ENCODE measurements at places on chromosomes 2 and 18.
A peak's percentile ranks its signal among the peaks of the same experiment; 100 is the strongest.

GRCh38 chr2:192978395-192978794 lies 783.7 kb upstream of the TMEFF2 start:
- DNase-seq = no peak

DNA sequence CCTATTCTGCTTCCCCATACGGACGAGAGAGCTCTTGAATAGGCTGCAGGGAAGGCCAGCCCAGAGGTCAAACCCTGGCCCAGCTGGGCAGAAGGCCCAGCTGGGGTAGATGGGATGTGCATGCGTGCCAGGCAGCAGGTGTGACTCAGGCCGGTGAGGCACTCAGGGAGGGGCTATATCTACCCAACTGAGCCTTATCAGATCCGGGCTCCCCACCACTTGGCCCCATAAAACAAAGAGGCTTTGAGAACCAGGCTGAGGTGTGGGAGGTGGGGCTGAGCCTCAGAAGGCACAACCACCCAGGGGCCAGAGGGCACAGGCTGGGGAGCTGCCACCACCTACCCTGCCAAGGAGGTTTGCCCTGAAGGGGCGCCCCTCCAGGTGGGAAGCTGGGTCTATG lies 8.0 kb upstream of the CFAP65 start:
- no peak for DNase-seq

GRCh38 chr18:77056344-77057005 lies 76.1 kb downstream of the MBP start:
- peak; percentile 64 for DNase-seq

DNA sequence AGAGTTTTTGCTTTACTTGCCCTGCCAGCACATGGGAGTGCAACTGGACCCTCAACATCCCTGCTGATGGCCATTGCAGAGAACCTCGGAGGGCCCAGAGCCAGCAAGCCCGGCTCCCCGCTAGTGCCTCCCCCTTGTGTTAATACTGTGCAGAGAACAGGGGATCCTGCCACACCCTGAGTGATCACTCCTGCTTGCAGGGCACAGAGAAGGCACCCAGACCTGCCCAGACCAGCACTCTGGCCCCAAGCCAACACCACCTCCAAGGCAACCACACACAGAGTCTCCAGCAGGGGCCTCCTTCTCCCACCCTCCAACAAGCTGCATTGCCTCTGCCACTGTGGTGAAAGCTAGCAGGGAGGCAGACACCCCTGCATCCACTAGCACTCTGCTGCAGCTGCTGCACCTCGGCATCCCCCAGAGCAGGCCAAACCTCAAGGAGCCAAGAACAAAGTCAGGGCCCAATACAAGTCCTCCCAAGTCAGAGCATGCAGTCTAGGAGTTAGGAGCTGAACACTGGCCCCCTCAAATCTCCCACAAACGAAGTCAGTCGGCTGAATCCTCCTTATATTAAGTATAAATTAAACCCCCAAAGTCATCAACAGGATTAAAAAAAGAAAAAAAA lies 157.7 kb downstream of the CCDC178 start:
- no peak for DNase-seq

- no peak for DNase-seq
Observed at GRCh38 chr2:172742931-172743540, 7.4 kb downstream of the RAPGEF4 start.

GRCh38 chr2:26144031-26144430 lies 28.9 kb upstream of the GAREM2 start:
- no peak for DNase-seq

DNA sequence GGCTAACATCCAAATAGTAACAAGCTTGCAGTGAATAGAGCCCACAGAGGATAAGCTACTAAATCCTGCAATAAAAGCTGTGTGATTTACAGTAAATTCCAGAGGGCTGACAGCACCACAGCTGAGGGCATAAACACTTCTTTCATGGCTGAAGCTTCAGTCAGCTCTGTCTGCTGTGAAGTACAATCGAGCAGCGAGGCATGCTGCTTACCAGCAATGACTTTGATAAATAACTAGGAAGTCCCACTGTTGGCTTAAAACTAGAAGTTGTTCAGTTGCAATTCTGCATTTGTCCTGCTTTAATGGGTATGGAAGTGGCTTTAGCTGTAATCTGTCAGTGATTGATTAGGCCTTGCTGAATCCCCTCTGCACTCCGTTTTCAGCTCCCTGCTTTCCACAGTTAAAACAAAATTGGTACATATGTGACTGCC lies 65.2 kb upstream of the FIGN start:
- no peak for DNase-seq

DNA sequence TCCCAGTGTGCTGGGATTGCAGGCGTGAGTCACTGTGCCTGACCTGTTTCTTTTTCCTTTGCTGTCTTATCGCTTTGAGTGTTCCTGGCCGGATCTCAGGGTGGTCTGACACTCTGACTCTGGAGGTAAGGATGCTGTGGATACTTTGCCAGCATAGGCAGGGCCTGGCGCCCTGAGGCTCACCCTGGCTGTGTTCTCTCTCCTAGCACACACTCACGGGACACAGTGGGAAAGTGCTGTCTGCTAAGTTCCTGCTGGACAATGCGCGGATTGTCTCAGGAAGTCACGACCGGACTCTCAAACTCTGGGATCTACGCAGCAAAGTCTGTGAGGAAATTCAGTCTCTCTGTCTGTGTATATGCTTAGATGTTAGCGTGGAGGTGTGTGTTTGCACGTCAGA lies 18.0 kb upstream of the SAG start:
- DNase-seq = no peak

- no peak for DNase-seq
Observed at GRCh38 chr2:84395820-84396219, 63.3 kb downstream of the SUCLG1 start.

DNA sequence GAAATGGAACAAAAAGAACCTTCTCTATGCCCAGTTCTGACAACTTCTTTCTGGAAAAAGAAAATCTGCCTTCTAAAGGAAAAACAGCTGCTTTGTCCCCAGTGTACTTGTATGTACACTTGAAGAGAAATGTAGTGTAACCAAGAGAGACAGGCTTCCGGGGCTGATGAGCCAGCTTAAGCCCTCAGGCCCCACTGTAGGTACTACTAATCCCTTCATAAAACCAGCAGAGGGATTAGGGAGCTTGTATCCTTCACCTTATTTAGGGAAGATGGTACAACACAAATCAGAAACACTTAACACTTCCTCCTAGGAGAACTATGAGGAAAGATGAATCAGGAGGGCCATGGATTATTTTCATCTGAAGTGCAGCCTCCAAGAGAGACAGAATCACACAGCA lies 18.8 kb upstream of the SUCLG1 start:
- DNase-seq = no peak

DNA sequence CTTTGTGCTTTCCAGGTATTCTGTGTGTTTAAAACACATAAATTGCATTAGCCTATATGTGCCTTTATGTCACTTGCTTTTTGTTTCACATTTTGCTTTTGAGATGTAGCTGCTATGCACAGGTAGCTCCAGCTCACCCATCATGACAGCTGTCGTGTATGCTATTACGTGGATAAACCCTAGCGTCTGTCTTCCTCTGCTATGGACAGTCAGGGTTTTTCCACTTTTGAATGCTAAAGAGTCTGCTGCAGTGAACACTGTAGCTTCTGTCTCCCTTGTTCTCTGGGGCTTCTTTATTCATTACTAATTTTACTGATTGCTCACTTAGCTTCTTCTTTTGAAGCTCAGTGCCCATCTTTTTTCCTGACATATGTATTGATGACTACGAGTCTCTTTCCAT lies 24.7 kb upstream of the MBP start:
- no peak for DNase-seq

DNA sequence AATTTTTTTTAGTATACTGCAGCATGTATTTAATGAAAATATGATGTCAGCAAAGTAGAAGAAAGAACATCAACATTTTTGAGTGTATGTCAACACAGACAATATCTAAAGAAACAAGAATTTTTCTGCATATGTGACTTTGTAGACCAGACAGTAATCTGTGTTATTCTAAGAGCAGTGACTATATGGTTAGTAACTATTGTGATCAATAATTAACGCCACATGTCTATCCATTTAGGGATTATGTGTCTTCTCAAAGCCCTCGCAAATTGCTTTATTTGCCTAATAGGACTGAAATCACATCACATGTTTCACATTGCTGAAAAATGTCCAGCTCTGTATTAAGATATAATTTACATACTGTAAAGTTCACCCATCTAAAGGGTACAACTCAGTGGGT lies 107.8 kb downstream of the GFPT1 start:
- no peak for DNase-seq

- DNase-seq = no peak
Observed at GRCh38 chr18:39587586-39587985, 2022.0 kb upstream of the CELF4 start.

DNA sequence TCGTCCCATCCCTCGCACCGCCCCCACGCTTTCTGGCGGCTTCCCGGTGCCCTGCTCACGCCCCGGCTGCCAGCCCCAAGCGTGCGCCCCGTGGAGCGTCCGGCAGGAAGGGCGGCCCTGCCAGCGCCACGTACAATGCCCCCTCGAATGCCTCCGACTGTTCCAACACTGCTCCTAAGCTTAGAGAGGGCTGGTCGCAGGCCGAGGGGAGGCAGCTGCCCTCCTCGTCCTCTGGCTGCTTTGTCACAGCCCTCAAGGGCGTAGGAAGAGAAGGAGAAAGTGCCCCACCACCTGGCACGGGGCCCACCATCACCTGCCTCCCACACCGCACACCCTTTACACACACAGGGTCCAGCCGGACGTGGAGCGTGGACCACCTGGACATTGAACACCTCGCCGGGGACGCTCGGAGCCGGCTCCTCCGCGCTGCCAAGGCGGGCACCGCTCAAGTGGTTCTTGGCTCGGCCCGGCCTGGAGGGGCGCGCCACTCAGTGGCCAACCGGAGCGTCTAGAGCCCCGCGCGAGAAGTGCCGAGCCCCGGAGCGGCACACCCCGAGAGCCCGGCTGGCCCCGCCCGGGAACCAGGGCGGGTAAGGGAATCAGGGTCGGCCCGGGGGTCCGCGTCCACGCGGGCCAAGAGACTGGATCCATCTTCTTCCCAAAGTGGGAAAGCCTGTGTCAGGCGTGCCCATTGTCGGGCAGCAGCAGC lies 830 bp downstream of the DNER start:
- peak; percentile 32 for DNase-seq

GRCh38 chr2:74128206-74128605 lies 19.5 kb downstream of the BOLA3 start:
- DNase-seq = no peak

DNA sequence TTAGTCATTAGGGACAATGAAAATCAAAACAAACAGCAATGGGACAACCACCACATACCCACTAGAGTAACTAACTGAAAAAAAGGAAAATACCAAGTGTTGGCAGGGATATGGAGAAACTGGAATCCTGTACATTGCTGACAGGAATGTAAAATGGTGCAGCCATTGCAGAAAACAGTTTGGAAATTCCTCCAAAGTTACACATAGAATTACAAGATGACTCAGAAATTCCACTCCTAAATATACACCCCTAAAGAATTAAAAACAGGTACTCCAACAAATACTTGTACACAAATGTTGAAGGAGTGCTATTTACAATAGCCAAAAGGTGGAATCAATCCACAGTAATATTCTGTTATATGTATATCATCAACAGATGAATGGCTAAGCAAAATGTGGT lies 110.9 kb downstream of the ROCK1 start:
- no peak for DNase-seq

GRCh38 chr2:181725476-181725875 lies 45.2 kb upstream of the NEUROD1 start:
- no peak for DNase-seq

DNA sequence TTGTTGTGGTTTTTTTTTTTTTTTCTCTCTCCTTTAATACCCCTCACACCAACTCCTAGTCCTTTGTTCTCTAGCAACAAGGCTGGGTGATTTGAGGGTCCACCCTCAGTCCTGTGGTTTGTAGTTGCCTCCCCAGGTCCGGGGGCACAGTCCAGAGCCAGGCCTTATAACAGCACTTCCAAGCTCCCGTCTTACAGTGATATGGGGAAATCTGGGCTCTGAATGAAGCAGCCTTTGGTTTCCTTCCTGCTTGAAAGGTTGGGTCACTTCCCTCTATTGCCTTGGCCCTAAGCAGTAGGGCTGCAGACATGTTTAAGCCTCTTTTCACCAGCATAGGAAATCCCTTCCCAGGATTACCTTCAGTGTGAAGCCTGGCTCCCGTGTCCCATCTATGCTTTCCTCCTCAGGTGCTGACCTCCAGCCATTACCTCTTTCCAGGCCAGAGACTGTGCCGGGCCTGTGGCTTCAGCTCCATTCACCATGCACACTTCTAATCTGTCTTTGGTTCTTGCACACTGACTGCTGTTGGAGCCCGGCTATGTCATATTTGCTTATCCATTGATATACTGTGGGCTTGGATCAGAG lies 21.2 kb upstream of the NTSR2 start:
- DNase-seq = no peak

DNA sequence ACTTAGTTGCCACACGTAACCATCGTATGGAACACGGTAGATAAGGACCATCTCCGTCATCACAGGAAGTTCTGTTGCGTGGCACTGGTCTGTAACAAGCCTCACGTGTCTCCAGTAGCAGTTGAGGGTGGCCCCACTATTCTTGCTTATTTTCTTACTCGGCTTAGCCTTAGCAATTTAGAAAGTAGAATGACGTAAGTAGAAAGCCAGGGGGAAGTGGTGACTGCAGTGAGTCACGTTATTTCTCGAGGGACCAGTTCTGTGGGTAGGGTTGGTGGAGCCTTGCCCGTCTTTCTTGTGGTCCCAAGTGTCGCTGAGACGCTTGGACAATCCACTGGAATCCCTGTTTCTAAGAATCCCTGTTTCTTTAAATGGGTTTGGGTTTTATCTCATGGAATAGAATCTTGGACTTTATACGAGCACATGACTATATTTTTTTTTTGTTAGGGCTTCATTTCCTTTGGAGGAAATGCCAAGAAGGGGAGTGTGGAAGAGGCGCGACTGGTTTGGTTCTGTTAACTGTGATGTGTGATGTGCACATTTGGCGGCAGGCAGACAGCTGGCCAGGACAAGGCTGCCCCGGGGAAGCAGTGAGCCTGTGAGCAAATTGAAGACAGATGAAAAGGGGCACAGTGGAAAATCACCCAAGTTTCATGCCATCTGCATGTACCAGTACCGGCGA lies 96.2 kb downstream of the CABLES1 start:
- DNase-seq = no peak

DNA sequence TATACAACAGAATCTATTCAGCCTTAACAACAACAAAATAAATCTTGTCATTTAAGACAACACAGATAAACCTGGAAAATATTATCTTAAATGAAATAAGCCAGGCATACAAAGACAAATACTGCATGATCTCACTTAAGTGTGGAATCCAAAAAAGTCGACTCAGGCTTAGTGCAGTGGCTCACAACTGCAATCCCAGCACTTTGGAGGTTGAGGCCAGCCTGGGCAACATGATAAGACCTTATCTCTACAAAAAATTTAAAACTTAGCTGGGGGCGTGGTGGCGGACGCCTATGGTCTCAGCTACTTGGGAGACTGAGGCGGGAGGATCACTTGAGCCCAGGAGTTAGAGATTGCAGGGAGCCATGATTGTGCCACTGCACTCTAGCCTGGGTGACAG lies 75.2 kb upstream of the RNU4ATAC start:
- DNase-seq = no peak

- no peak for DNase-seq
Observed at GRCh38 chr2:114127372-114127771, 237.5 kb downstream of the ACTR3 start.
